T-helper 2 cell treated with Interferon-gamma antibody and Interleukin-4, amounts not matched to agents 100 ng/mL and 5 ng/mL, for 36 hours (primary cell): ENCODE measurements at places on chromosomes 2 and 18. TPM values are rescaled to one million over a fixed set of nuclear protein-coding genes. Genes with fewer than 3 reads are reported as not detected.

Gene KLF7
- total RNA-seq: 21.8 and 28.8 TPM in 2 replicates

Gene ROCK2
- total RNA-seq: 21.5 and 22.1 TPM in 2 replicates

Gene NCKAP1
- total RNA-seq: 1.7 and 1.9 TPM in 2 replicates

Gene SF3B1
- 298 and 310 TPM in 2 replicates for total RNA-seq

Gene UNC80
- not detected in 2 replicates for total RNA-seq

Gene TMEM169
- 2.3 and 2.7 TPM in 2 replicates for total RNA-seq

Gene ANKRD62
- not detected in 2 replicates for total RNA-seq

Gene ZNF514
- total RNA-seq: 8.7 and 10.1 TPM in 2 replicates

Gene MXD1
- total RNA-seq: 16.0 and 18.9 TPM in 2 replicates

Gene XIRP2
- not detected in 2 replicates for total RNA-seq

Gene RAB17
- not detected in 2 replicates for total RNA-seq

Gene ARID5A
- total RNA-seq: 53.6 and 56.7 TPM in 2 replicates

Gene SCN1A
- total RNA-seq: not detected in 2 replicates

Gene MOGAT1
- not detected in 2 replicates for total RNA-seq

Gene SLC5A7
- not detected in 2 replicates for total RNA-seq

Gene FRZB
- total RNA-seq: not detected in 2 replicates
